NAMALWA (cell line): ENCODE measurements at places on chromosomes 12 and 14.

DNA sequence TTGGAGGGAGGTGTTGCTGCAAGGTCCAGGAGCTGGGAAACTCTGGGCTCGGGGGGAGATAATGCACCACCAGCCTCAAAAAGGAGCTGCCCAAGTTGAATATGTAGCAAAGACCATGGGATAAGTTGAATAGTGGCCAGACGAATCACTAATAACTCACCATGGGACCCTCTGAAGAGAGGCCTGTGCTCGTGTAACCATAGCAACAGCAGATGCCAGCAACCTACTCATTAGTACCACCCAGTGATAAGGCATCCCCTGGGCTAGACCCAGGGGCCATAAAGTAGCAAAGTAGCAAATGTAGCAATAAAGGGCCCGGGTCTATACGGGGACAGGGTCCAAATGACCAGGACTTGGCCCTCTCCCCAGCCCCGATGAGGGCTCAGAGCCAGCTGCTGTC, 328.0 kb downstream of the DPF3 start:
- no peak for DNase-seq

DNA sequence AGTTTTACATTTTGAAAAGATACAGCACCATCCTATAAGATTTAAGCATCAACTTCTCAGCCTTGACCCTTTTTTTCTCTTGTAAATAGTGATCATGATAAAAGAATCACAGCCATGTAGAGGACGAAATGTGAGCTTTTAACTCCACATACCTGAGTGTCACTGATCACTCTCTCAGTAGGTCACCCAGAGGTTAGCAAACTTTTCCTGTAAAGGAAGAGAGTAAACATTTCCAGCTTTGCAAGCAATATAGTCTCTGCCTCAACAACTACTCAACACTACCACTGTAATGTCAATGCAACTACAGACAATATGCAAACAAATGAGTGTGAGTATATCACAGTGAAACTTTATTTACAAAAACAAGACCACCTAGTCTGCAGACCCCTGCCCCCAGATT, 912.1 kb downstream of the DIO2 start:
- DNase-seq: no peak

- DNase-seq: peak; percentile 50
Measured at GRCh38 chr12:104740668-104741067, 217.4 kb downstream of the SLC41A2 start.

- DNase-seq: no peak
Measured at GRCh38 chr12:53205747-53206419, 1.2 kb downstream of the ITGB7 start.

GRCh38 chr12:1660304-1661187, 30.3 kb upstream of the ADIPOR2 start:
- peak; percentile 28 for DNase-seq

GRCh38 chr14:29868000-29868399, 59.6 kb downstream of the PRKD1 start:
- no peak for DNase-seq

GRCh38 chr12:125860672-125861288, 795.5 kb downstream of the AACS start:
- no peak for DNase-seq

DNA sequence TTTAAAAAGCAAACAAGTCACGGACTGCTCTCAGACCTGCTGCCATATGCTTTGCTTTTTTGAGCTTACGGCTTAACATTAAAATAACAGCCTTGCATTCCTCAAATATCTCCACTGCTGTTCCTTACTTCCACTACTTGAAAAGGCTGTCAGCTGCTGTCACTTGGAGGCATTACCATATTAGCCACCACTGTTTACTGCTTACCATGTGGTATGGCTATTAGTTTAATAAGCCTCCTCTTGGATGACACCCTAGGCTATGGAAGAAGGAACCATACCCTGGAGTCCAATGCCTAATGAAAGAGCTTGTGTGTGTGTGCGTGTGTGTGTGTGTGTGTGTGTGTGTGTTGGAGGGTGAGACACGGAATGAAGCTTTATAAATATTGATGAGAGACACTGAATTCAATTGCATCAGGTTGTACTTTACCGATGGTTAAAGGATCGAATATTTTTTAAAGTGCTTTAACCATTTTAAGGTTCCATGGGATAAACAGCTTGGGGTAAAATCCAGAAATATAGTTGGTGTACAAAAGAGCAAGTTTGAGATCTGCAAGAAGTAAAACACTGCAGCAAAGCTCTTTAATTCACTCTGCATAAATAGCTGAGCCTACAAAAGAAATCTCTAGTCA, 174.5 kb downstream of the TTC7B start:
- DNase-seq: no peak

GRCh38 chr12:91180582-91181395, 1.8 kb downstream of the DCN start:
- no peak for DNase-seq

DNA sequence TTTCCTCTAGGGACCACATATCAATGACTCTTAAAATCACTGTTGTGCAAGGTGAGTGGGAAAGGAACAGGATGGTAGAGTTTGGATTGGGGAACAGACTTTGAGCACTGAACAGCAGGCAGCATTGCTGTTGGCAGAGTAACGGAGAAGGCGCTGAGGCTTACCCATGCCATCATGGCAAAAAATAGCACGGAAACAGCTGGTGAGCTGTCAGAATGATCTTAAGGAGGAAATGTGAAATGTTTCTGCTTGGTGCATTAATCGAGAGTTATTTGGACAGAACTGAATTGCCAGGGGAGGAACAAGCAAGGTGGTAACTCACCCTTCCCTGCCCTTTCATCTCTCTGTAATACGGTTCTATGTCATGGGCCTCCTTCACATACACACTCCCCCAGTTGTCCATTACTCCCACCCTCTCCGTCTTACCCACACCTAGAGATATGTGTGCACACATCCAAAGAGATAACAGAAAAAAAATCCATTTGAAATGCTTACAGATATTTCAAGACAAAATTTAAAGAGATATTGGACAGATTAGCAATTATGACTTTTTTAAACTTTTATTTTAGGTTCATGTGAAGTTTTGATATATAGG, 572.5 kb downstream of the DIO2 start:
- DNase-seq: no peak

DNA sequence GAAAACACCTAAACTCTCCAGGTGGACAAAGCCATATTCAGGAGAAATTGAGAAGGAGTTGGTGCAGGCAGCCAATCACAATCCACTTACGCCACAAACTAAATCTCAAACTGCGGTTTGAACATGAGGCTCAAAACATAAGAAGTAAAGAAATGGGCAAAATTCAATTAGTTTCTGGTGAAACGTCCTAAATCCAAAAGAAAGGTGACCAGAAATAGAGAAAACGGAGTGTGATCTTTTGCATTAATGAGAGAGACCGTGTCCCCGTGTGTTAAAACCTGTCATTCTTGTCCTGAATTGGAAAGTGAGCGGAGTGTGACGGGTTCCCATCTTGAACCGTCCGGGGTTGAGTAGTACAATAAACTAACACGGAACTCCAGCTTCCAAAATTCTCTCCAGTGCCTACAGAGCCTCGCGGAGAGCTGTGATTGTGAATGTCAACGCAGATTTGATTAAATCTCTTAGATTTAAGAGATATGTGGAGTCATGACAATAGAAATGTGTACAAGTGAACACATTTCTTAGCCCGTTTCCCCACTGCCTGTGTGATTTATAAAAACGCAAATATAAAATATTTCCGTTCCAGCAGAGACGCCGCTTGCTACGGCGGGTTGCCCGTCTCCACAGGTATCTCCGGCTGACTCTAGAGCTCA, 595 bp upstream of the METAP2 start:
- peak; percentile 64 for DNase-seq
